ENCODE measurements at places on chromosomes 3 and 15.
A peak's percentile ranks its signal among the peaks of the same experiment; 100 is the strongest.

DNA sequence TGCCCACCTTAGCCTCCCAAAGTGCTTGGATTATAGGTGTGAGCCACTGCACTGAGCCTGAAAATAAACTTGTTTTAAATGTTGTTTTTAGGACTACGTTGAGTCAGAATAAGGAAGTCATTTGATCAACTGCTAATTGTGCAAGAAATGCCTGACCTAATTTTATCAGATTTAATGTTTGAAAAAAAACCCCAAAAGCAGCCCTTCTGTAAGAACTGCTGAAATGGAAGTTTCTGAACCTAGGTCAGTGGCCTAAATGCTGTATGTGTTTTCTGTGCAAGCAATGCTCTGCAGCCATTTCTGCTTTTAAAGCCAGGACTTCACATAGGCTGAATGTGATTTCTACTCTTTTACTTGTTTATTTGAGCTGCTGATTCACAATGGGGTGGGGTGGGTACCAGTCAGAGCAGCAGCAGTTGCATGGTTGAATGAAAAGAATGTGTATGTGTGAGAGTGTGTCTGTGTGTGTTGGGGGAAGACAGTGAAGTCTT is 6.6 kb downstream of the GPX1 start:
- peak; percentile 93 for DNase-seq

DNA sequence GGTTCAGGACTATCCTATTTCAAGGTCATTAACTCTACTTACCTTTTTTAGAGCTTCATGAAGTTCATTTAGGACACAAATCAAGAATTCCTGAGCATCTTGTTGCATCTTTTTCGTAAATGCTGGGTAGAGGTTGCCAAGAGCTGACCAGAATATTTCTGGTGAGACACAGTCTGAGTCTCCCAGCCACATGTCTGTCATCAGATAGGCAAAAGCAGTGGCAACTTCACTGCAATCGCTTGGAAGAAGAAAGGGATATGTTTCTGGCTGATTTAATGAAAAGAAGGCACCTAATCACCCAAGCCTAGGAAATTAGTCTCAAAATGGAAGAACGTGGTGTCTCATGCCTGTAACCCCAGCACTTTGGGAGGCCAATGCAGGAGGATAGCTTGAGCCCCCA is 2.9 kb downstream of the USP50 start:
- no peak for DNase-seq

- DNase-seq, result peak; percentile 34
Measured at GRCh38 chr15:45594319-45594718, 7.1 kb downstream of the BLOC1S6 start.

GRCh38 chr3:27963519-27963918 is 241.4 kb upstream of the EOMES start:
- no peak for DNase-seq

DNA sequence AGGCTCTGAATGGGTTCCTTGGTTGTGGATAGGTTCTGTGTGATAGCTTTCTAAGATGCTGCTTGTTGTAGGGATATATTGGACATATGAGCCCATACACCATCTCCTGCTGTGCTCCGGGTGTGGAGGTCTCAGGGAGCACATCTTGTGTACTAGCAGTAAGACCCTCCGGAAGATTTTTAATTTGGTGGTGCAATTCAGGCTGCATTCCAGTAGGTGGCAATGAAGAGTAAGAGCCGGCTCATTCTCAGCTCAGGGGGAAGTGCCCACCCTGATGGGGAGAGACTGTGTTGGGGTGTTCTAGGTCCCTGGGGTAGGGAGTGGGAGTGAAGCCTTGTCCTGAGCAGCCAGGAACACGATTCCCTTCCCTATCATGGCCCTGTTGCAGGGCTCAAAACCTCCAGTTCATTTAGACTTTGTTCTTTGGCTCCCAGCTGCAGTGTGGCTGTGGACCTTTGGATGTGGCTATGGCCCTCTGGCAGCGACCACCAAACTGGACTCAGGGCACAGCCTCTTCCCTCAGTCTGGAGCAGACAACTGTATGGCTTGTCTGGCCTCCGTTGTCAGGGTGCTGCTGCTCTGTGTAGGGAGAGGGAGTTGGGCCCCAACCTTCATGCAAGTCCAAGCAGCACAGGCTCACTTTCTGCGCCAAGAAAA is 104.7 kb downstream of the UNC13C start:
- no peak for DNase-seq

DNA sequence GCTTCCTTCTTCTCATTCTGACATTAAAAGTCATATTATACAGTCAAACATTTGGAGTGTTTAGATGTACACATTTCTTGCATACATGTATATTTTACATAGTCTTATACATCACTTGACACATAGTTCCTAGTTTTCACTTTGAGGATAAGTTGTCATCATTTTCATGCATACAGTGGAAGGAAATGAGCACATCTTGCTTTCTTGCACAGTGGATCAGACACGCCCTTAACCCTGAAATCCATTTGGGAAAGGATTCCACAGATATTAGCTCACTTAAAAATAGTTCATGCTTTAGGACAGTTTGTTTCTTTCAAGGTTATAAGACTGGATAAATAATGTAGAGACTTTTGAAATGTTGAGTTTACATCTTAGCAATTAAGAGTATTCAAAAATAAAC is 148.6 kb upstream of the MME start:
- peak; percentile 81 for DNase-seq

DNA sequence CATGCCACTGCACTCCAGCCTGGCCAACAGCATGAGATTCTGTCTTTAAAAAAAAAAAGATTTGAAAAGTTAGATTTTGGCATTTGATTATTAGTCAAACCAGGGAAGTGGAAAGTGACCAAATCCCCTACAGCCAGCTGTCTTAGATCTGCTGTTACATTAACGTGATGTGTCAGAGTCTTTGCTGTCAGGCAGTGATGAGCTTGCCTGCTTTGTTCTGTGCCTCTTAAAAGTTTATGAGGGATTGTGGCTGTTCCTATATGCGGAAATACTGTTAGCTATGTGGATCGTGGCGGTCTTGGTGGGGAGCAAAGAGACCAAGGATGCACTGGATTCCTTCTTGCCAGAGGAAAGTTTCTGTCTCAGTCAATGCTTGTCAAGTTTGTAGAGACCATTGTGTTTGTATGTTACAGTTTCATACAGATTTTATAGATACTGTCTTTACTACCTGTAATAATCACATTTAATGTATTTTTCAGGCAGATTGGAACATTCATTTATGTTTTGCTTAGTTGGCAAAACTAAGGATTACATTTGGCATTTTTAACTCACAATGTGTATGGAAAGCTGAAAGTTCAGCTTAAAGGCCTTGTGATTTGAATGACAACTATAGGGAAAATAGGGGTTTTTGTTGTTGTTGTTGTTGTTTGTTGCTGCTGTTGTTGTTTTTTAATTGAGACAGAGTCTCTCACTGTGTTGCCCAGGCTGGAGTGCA is 137.4 kb downstream of the VPS8 start:
- peak; percentile 1 for DNase-seq

GRCh38 chr3:22585911-22586310 is 617.2 kb upstream of the UBE2E2 start:
- no peak for DNase-seq

- no peak for DNase-seq
Measured at GRCh38 chr3:161866176-161866575, 369.6 kb downstream of the OTOL1 start.

GRCh38 chr15:88120026-88120425 is 136.5 kb downstream of the NTRK3 start:
- no peak for DNase-seq

- DNase-seq, result no peak
Measured at GRCh38 chr3:127707851-127708411, 35.2 kb downstream of the ABTB1 start.

GRCh38 chr3:129323651-129324294 is 45.1 kb downstream of the HMCES start:
- DNase-seq, result no peak

- no peak for DNase-seq
Measured at GRCh38 chr3:119628390-119628789, 30.7 kb downstream of the PLA1A start.

DNA sequence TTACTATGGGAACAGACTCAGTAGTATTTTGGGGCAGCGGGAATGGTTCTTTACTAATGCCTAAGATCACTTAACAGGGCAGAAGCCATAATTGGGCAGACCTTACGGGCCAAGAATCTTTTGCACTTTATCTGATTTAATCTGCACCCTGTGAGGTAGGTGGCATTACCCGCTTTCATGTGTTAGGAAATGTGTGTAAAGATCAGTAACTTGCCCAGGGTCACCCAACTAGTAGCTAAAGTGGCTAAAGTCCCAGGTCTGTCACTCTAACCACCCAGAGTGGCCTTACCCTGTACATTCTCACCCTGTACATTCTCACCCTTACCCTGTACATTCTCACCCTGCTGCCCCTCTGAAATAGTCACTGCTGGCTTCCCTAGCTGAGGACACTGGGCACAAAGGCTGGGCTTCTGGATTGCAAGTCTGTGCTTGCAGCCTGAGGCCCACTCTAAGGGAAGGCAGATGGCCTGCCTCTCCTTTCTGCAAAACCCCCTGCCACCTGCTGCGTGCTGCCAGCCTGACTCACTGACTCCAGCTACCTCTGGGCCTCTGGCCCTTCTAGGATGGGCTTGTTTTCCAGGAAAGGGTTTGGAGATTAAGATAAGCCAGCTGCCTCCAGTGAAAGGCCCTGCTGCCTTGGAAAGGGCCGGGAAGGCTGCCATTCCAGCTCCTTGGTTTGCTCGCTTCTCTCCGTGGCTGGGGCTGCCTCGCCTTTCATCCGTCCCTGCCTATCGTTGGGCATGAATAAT is 37.5 kb upstream of the MYZAP start:
- DNase-seq, result no peak

All from EH (cell line).